ENCODE measurements at places on chromosomes 13 and 19. TPM values are rescaled to one million over a fixed set of nuclear protein-coding genes. Genes with fewer than 3 reads are reported as not detected.
A peak's percentile ranks its signal among the peaks of the same experiment; 100 is the strongest.

- DNase-seq = no peak
Observed at GRCh38 chr19:22144394-22144793, 52.4 kb downstream of the ZNF676 start.

DNA sequence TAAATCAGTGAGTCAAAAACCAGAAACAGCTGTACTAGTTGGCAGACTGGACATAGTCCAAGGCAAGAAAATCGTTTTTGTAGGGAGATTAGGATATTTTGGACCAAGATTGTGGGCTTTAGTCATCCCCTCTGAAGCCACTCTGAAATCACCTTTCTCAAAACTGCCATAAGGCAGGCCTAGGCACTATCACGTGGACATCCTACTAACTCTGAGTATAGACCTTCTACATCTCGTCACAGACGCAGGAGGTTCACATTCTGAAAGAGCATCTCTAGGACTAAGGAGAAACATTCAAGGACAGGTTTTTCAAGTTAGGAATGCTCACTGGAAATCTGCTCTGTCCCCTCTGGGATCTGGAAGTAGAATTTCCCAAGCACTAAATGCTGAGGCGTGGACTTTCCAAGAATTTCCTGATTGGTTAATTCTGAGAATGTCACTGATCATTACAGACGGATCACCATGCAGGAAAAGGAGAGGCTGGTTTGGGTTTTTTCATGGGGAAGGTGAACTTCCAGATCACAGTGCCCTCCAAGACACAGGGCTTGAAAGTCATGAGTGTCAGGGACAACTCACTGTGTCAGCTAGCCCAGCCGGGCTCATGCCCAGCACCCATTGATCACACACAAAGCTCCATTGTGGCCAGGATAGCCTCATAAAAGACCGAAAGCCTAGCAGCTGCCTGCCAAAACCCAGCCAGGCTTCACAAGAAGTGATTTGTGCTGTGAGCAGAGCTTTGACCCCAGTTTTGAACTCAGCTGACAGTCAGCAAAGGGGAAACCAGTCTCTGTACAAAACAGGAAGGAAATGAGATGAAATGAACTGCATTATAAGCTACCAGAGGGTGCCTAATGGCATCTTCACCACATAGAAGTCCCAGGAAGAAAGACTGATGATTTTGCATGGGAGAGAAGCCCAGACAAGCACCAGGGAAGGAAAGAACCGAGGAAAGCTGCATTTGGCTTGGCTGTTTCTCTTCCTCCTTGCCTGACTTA is 2.7 kb upstream of the RUBCNL start:
- no peak for DNase-seq

GRCh38 chr13:36293497-36293896 is 4.1 kb downstream of the CCDC169 start:
- DNase-seq = no peak

GRCh38 chr19:51921949-51922348 is 5.3 kb upstream of the ZNF613 start:
- DNase-seq = no peak

- DNase-seq = peak; percentile 40
Observed at GRCh38 chr19:46021531-46022041, 1.3 kb downstream of the PGLYRP1 start.

DNA sequence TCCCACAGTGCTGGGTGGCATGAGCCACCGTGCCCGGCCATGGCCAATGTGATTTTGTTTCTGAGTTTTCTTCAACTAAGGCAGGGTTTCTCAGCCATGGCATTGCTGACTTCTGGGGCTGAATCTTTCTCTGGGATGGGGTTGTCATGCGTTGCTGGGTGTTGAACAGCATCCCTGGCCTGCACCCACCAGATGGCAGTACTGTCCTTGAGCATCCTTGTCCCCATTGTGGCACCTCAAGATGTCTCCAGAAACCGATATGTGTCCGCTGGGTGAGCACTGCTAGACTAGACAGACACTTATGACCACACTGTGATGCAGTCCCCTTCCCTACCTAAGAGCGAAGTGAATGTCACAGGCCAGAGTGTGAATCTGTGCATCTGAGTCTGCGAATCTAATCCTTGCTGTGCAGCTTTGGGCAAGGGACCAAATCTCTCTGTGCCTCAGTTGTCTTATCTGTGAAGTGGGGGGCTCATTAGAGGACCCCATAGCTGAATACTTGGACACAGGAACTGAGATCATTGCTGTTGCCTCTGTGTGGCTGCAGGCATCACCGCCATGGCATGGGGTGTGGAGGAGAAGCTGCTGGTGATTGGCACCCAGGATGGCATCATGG is 50.3 kb upstream of the SIN3B start:
- DNase-seq = peak; percentile 85

DNA sequence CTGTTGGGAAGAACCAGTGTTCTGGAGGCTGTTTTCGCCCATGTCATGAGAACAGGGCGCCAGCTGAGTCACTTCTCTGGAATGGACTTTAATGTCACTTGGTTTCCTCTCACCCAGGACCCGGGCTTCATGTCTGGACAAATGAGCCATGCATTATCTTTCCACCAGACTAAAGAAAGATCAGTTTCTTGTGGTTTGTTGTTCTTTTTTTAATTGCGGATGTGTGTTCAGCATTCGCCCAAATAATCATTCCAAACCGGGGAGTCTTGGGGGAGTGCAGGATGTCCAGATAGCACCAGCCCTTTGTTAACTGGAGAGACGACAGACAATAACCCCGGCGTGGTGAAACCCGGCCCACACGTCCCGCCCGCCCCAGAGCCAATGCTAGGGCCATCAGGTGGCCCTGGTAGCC is 102.5 kb downstream of the COL4A2 start:
- peak; percentile 94 for DNase-seq

GRCh38 chr19:10864538-10864899 is 6.8 kb upstream of the CARM1 start:
- DNase-seq = peak; percentile 75

DNA sequence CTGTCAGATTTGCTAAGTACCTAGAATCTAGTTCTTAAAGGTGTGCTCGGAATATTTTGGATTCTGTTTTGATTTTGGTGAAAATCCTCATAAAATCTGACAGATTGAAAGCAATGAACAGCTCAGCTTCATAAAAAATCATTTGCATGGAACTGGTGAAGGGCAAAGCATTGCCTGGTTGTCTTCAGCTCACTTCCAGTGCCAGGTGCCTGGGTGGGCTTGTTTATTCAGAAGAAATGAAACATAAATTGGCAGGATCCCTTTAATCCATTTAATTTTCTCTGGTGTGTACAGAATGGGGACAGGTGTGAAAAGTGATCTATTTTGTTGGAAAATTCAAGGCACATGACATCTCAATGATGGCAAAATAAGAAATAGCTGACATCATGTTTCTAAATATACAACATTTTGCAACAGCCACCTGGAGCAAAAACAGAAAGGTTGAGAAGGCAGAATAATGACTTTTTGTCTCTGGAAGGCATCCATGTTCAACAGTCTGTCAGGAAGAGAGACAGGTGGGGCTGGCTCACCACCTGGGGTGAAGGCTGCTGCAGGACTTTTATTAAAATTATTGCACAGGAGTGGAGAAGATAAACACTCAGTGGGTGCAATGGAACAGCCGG is 52.2 kb downstream of the RFC3 start:
- no peak for DNase-seq

DNA sequence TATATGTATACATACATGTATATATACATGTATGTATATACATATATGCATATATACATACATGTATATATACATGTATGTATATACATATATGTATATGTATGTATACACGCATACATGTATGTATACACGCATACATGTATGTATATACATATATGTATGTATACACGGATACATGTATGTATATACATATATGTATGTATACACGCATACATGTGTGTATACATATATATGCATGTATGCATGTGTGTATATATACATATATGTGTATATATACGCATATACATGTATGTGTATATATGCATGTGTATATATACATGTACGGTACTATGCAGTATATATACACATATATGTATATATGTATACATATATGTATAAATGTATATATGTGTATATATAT is 2.6 kb upstream of the NCR1 start:
- DNase-seq = no peak

DNA sequence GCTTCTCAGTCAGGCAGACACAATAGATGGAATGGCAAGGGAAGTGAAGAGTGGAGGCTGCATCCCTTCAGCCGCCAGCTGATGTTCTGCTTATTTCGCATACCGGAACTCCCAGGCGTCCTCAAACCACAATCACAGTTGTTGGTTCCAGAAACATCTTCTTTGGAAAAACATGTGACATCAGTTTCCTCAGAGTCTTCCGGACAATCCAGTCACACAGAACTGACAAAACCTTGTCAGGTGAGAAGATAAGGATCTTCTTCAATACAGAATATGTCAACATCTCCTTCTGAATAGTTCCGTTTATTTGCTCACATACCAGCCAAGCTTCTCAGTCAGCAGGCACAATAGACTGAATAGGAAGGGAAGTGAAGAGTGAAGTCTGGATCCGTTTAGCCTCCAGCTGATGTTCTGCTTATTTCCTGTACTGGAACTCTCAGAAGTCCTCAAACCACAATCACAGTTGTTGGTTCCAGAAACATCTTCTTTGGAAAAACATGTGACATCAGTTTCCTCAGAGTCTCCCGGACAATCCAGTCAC is 45.1 kb upstream of the CEACAM21 start:
- no peak for DNase-seq

DNA sequence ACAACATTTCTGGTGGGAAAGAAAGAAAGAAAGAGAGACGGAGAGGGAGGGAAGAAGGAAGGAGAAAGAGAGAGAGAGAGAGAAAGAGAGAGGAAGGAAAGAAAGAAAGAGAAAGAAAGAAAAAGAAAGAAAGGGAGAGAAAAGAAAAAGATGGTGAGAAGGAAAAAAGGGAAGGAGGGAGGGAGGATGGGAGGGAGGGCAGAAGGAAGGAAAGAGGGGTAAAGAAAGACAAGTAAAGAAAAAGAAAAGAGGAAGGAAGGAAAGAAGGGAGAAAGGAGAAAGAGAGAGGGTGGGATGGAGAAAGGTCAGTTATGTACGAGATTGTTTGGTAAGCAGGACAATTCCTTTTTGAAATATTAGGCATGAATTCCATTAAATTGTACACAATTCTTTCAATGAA is 145.3 kb downstream of the SPRY2 start:
- no peak for DNase-seq

DNA sequence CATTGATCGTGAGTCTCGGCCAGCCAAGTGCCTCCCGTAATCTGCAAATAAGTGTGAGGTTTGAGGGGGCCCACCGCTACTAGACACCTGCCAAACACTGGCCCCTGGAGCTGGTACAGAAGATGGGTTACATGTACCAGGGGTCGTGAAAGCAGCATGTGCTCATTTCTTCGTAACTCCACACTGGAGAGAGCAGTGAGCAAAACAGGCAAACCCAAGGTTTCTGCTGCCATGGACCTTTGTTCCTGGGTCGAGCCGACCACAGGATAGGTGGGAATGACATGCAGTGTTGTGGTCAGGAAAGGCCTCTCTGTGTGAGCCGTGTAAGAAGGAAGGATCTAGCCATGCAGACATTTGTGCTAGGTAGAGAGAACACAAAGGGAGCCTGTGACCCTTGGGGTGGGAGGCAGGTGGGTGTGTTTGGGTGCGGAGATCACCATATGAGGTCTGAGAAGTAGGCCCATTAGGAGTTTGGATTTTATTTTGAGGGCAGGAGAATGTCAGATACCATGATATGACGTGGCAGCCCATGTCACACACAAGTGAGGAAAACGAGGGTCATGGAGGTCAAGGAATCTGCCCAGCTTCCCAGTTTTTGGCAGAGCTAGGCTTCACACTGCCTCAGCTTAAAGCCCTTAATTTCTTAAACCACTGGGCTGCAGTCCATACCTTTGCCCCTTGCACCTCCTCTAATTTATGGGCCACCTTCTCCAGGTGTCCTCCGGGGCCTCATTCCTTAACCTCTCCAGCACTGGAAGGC is 919 bp downstream of the GTF3A start:
- no peak for DNase-seq

DNA sequence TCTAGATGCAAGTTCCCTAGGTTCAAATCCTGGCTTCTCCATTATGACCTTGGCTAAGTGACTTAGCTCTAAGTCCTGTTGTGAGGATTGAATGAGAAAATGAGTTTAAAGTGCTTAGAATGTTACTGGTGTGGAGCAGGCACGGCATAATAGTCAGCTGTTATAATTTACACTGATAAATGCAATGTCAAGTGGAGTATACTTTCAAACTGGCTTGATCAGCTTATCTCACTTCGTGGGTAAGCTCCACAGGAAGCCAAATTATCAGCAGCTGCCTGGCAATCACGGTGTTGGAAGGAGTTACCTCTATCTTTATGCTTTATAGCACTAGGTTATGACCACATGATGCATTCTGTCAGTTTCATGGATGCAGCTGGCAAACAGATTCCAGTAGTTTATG is 272.8 kb downstream of the OLFM4 start:
- no peak for DNase-seq

GRCh38 chr19:23785982-23786381 is 27.3 kb upstream of the ZNF681 start:
- DNase-seq = no peak

- no peak for DNase-seq
Observed at GRCh38 chr13:44617648-44618047, 41.5 kb upstream of the TSC22D1 start.

GRCh38 chr13:53499576-53500133 is 471.0 kb downstream of the OLFM4 start:
- no peak for DNase-seq

RASGRP4 gene
- not detected for total RNA-seq

ZNF799 gene
- 2.0 TPM for total RNA-seq

LYL1 gene
- 0.34 TPM for total RNA-seq

RYR1 gene
- 0.03 TPM for total RNA-seq

C2CD4C gene
- 0.06 TPM for total RNA-seq
